ENCODE measurements at places on chromosomes 6 and 20.

- DNase-seq: no peak
Observed at GRCh38 chr20:25327521-25328235, 63.0 kb downstream of the ABHD12 start.

DNA sequence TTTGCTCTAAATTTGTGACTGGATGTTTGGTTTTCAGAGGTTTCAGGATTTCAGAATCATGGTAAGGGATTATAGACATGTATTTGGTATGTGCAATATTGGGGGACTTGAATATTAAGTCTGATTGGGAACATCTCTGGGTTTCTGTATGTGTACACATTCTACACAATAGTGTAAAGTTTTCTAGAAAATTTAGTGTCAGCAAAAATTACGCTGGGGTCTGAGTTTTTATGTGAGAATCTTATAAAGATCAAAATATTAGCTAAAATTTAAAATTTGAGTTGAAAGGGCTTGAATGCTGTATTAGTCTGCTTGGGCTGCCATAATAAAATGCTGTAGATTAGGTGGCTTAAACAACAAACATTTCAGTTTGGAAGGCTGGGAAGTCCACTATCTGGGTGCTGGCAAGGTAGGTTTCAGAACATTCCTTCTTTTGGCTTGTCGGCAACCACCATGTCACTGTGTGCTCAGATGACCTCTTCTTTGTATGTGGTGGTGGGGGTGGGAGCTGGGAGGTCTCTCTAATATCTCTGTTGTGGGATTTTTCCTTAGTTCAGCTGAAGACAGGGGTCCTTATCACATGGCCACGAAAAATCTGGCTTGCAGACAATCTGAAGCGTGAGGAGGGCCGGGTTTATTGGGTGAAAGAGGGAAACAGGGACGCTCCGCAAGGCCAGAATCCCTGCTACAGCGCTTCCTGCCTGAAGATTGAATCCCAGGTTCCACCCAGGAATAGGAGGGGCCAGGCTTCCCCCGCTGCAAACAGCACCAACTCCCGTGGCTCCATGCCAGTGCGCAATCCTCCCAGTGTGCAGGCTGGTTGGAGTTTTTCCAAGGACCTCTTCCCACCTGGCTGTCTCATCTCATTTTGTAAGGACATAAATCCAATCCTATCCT lies 299.7 kb downstream of the PLCB1 start:
- no peak for DNase-seq

- no peak for DNase-seq
Observed at GRCh38 chr20:15895560-15896084, 677.6 kb downstream of the KIF16B start.

- no peak for DNase-seq
Observed at GRCh38 chr6:43970913-43971775, 156.1 kb downstream of the MRPL14 start.

DNA sequence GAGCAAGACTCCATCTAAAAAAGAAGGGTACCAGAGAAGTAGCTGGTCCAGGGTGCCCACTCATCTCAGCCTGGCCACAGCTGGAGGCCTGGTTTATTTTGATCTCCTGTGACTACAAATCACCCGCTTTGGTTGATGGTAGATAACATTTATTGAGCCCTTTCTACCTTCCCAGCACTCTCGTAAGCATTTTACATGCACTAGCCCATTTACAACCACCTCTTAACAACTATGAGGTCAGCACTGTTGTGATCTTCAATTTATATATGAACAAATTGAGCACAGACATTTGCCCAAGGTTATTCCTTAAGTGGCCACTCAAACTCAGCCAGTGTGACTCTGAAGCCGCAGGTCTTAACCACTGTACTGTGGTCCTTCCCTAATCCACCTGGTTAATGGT lies 104.7 kb downstream of the EPM2A start:
- no peak for DNase-seq

GRCh38 chr6:27178407-27178730 lies 69.1 kb upstream of the PRSS16 start:
- DNase-seq: no peak

DNA sequence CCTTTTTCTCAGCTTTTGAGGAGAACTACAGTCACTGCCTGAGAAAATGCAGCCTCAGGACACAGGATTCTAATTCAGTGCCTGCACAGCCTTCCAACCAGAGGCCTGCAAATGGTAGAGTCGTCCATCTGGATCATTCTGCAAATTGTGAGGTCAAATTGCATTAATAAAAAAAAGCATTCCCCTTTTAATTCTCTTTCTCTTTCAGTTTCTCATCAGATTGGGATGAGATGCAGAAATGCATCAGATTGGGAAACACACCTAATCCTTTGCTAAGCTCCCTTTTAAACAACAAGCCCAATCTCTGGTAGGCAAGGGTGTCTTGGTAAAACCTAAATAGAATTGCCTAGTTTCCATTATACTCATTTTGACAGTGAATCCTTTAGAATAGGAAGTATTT lies 838.8 kb downstream of the MAFB start:
- no peak for DNase-seq

DNA sequence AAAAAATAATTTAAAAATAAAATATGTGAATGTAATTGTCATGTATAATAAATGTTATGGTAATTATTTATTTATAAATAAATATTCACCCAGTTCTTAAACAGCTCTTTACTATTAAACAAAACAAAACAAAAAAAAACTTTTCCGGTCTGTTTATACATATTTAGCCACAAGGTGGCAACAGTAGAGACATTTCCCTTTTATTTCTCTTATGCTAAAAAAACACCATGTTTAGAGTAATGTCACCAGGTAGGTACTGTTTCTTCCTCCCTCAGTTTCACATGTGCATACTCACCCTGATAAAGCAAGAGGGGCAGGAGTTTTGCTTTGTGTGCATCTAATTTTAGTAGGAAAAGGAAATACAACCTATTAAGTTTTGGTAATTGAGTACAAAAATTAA lies 610.4 kb upstream of the IMPG1 start:
- no peak for DNase-seq

DNA sequence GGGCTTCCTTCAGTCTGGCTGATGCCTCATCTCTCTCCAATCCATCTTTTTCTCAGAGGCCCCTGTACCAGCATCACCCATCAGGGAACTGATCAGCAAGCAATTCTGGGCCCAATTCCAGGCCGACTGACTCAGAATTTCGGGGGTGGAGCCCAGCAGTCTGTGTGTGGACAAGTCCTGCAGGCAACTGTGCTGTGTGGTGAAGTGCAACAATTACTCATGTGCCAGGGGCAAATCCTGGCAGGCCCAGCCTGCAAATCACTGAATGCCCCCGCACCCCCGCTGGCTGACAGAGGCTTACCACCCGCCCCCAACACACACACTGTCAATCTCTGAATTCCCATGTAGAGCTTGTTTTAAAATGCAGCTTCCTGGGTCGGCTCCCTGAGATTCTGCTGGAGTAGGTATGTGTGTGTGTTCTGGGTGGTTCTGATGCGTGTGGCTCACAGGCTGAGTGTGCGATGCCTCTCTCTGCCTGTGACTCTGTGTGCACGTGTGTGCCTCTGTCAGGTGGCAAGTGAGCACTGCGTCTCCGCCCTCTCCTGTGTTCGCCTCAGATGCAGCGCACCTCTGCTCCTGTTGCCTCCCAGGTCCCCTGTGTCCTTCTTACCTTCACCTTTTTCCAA lies 45.4 kb downstream of the SSR1 start:
- DNase-seq: no peak

- no peak for DNase-seq
Observed at GRCh38 chr20:4297127-4297826, 281.9 kb upstream of the RNF24 start.

Measured in Panc1 (cell line).